ENCODE measurements at places on chromosomes 6 and 20. TPM values are rescaled to one million over a fixed set of nuclear protein-coding genes. Genes with fewer than 3 reads are reported as not detected.

The ADGRF5 gene
- 0.11 TPM for total RNA-seq

The OTOR gene
- total RNA-seq = not detected

DNA sequence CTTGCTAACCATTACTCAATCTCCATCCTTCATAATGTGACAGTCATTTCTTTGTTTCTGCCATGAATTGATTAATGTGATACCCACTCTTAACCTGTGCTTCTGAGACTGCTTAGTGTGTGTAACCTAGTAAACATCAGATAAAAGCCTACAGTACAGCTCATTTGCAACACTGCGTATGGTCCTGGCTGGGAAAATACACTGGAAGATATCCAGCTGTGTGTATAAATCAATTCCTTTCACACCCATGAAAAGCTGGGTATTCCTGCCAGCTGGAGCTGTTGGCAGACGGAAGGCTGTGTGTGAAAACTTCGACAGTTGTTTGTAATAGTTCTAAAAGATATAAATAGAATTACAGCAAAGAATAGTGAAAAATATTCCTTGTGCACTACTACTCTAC is 509.2 kb downstream of the FRK start:
- no peak overlapping the region for H3K4me3 ChIP-seq
- no peak for DNase-seq
- H3K4me1 ChIP-seq = peaks cover 4% of the 10 kb centered on the region
- H3K36me3 ChIP-seq = no peaks in the 10 kb centered on the region
- peaks cover 47% of the 10 kb centered on the region for H3K27me3 ChIP-seq

- peaks cover 2% of the 10 kb centered on the region for H3K27me3 ChIP-seq
- H3K36me3 ChIP-seq = no peaks in the 10 kb centered on the region
- 0 out of 2 replicates have a peak, but pooled peaks cover 2% of the 10 kb centered on the region for H3K4me1 ChIP-seq
These were observed 124.0 kb downstream of the TOX2 start for GRCh38 chr20:44038681-44039123.

The MYLK2 gene
- 0.28 TPM for total RNA-seq

- H3K4me1 ChIP-seq = peaks cover 26% of the 10 kb centered on the region
- DNase-seq = no peak
- no peak overlapping the region for H3K27ac ChIP-seq
These were observed 9.0 kb downstream of the METTL24 start for GRCh38 chr6:110348961-110349690.

DNA sequence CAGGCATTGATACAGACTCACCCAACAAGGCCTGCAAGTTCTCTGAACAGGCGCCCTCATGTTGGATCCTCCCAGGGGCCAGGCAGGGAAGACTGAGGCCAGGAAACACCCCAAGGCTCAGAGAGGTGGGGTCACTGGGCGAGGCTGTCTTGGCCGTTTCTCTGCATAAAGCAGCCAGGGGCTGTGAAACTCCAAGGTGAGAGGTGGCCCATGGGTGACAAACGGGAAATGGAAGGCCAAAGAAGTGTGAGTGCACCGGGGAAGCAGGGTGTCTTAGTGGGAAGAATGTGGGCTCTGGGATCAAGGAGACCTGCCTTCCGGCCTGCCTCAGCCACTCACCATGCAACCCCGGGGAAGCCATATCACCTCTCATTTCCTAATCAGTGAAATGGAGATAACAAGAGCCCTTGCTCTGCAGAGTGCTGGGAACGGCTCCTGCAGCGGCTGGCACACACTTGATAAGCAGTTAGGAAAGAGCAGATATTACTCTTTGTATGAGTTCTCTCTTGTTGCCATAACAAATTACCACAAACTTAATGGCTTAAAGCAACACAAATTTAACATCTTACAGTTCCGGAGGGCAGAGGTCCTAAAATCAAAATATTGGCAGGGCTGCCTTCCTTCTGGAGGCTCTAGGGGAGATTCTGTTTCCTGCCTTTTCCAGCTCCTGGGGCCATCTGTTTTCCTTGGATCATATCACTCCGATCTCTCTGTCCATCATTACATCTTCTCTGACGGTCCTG is 168.6 kb downstream of the NFATC2 start:
- H3K4me1 ChIP-seq = peaks cover 12% of the 10 kb centered on the region
- H3K36me3 ChIP-seq = no peaks in the 10 kb centered on the region

DNA sequence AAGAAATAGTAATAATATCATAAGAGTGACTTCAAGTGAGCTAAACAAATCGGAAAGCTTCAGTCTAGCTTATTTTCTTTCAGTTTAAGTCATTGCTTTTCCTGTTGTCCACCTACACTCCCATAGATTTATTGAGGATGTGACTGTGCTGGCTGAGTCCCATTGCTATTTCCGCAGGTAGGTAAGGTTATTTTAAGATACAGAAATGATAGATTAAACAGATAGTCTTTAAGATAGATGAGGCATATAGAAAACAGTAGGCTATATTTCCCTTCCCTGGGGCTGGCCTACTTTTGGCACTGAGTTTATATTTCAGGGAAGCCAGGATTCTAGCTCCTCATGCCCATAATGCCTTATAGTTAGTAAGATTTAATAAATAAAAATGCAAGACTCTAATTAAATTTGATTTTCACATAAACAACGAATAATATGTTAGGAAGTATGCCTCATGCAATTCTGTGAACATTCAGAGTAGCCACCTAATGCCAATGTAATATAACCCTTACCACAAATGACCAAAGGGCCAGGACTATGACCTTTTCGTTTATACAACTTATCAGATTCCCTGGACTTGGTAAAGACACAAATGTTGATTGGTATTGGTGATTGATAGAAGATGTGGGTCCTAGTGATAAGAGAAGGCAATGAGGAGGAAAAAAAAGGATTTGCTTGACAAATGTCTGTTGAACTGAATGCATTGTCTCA is 1079.3 kb downstream of the EPHA7 start:
- H3K27ac ChIP-seq = no peak overlapping the region
- H3K4me1 ChIP-seq = no peaks in the 10 kb centered on the region
- no peak overlapping the region for H3K4me3 ChIP-seq
- no peak for DNase-seq
- H3K36me3 ChIP-seq = no peaks in the 10 kb centered on the region

DNA sequence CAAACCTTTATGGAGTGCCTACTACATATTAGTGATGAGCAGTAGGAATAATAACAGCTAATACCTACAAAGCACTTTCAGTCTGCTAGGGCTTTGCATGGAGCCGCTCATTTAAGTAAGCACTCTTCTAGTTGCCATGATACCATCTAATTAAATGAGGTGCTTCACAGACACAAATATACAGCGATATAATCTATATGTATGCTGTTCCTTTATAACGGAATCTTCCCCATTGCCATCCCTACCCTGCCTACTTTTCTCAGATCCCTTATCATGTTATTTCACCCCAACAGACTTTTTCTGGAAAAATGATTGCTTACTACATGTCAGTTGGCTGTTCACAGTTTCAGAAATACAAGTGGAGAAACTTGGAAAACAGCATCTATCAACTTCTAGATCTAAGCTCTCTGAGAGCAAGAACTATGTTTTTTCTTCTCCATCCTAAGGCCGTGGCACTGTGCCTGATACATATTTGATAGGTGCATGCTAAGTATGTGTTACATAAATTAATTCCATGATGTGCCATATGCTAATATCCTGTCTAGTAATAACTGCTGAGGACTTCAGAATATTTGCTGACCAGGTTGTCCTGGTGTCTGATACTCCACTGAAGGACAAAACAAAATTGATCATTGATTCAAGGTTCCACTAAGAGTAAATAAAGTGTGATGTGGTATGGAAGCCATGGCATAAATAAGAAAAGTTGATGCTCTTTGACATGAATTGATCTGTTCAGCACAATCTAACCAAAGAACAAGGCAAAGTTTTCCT is 124.6 kb downstream of the GMPR start:
- H3K4me3 ChIP-seq = no peak overlapping the region
- H3K27ac ChIP-seq = no peak overlapping the region
- no peaks in the 10 kb centered on the region for H3K4me1 ChIP-seq
- no peaks in the 10 kb centered on the region for H3K36me3 ChIP-seq

DNA sequence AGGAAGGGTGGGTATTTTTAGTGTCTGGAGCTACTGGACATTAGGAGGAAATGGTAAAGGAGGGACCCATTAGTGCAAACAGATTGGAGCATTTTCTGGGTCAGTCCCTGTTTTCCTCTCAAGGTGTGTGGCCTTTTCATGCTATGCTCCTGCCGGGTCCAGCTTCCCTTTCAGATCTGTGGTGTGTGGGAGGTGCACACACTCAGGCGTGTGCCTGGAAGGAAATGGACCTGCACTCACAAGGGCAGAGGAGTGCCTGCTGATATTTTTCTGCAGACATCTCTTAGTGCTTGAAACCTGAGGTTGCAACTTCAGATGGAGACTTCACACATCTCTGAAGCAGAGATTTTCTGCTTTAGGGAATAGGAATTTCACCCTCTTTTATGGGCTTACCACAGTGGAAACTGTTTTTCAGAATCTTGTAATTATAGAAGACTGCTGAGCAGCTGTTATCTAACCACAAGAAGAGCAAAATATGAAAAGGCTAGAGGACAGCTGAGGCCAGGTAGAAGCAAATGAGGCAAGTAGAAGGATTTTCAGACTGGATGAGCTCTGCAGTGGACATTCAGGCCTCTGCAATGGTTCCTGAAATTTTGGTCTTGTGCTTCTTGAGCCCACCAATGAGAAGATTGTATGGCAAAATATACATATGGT is 764.3 kb downstream of the QKI start:
- H3K27ac ChIP-seq = no peak overlapping the region
- H3K4me1 ChIP-seq = 0 out of 2 replicates have a peak, but pooled peaks cover 3% of the 10 kb centered on the region
- H3K4me3 ChIP-seq = no peak overlapping the region
- H3K27me3 ChIP-seq = no peaks in the 10 kb centered on the region

The GNMT gene
- total RNA-seq = 1.6 TPM

DNA sequence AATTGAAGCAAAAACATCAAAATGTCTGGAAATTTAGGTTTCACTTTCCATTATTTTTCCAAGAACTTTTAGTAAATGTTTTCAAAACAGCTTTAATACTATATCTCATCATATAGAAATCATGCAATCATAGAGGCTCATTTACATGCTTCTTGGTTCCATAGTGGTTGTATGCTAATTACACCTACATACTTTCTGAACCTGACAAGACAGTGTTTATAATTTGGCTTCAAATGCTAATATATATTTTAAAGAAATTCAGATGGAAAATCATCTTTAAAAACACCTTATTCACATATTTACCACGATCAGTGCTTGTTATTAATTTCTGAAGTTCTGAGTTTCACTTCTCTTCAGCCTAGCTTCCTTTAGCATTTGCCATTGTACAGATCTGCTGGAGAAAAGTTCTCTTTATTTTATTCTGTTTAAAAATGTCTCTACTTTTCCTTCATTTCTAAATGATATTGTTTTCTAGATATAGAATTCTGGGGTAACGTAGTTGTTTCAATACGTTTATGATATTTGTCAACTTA is 89.9 kb downstream of the PLCB1 start:
- no peak for DNase-seq
- H3K36me3 ChIP-seq = no peaks in the 10 kb centered on the region

DNA sequence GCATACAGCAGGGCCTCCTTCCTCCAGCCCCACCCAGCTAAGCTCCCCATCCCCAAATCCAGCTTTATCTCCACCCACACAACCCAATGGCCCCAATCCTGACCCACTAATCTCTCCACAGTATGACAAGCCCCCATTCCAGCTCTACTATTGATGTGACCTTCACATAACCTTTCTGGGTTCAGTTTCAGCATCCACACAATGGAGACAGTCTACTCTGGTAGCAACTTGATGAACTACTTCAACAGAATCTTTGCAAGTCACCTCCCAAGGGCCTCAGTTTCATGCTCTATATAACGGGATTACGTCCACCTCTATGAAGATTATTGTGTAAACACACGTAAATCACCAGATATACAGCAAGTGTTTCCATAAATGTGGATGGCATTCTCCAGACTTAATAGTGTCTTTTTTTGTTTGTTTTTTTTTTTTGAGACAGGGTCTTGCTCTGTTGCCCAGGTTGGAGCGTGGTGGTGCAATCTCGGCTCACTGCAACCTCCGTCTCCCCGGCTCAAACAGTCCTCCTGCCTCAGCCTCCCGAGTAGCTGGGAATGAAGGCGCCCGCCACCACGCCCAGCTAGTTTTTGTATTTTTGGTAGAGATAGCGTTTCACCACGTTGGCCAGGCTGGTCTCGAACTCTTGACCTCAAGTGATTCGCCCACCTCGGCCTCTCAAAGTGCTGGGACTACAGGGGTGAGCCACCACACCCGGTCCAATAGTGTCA is 1.4 kb downstream of the AHCY start:
- no peak for DNase-seq
- H3K4me1 ChIP-seq = peaks cover 2% of the 10 kb centered on the region
- peak overlapping the region; percentile 95 for H3K27ac ChIP-seq
- no peak overlapping the region for H3K4me3 ChIP-seq

DNA sequence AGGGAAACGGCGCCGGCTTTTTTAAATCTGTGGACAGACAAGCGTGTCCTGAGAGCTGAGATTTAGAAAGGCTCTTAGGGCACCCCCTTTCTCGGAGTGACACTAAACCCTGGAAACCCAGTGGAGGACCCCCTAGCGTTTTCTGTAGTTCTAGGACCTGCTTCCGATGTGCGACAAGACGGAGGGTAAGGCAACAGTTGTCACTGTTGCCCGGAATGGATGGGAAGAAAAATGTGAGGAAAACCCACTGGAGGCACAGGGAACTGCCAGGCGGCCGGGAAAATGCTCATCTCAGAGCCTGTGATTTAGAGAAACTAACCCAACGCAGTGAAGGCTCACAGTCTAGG is 551 bp upstream of the ATP5F1E start:
- peak overlapping the region; percentile 88 for H3K27ac ChIP-seq
- H3K27me3 ChIP-seq = peaks cover 41% of the 10 kb centered on the region
- peak overlapping the region; percentile 75 for H3K4me3 ChIP-seq
- DNase-seq = no peak

The MMP24 gene
- 7.2 TPM for total RNA-seq

The OXT gene
- total RNA-seq = not detected

- no peaks in the 10 kb centered on the region for H3K27me3 ChIP-seq
- no peaks in the 10 kb centered on the region for H3K36me3 ChIP-seq
- H3K4me1 ChIP-seq = peaks cover 29% of the 10 kb centered on the region
- no peak overlapping the region for H3K27ac ChIP-seq
- DNase-seq = no peak
These were observed 45.9 kb upstream of the PKHD1 start for GRCh38 chr6:52133324-52133723.

DNA sequence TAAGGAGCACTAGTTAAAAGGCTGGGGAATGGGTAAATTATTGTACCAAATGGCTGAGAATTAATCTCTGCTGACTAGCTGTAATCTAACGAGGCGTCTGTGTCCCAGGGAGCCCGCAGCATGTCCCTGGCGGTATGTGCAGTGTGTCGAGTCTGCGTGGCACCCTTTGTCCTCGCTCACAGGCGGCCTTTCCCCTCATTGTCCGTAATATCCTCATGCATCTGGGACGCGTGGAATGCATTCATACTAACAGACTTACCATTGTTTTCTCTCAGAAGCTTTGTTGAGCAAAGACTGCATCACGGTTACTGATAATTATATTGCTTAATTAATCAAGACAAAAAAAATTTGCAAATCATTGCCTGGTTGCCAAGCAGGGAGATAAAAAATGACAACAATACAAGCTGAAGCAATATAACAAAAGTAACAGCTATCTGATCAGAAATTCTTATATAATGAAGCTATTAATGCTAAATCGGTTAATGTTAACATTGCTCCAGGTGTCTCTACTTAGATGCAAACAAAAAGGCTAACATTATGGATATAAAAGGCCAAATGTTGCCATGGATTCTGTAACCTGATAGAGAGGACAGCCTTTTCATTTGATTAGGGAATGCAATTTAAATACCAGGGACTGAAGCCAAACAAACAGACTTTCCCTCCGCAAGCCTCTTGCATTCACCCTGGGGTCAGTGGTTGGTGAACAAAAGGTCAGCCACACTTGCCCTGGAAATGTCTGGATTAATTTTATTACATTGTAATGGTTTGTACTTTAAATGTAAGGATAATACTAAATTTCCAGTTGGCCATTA is 124.8 kb downstream of the INSM1 start:
- H3K4me3 ChIP-seq = no peak overlapping the region
- H3K27ac ChIP-seq = peak overlapping the region; percentile 78
- H3K36me3 ChIP-seq = peaks cover 3% of the 10 kb centered on the region
- DNase-seq = peak; percentile 21
- H3K27me3 ChIP-seq = no peaks in the 10 kb centered on the region
